Stimulated activated CD4-positive, alpha-beta T cell treated with anti-CD3 and anti-CD28 coated beads, Interleukin-1b, Interleukin-23, amount 100 ng/mL, for 1 hour (primary cell): ENCODE measurements at places on chromosomes 5 and 9.

- DNase-seq = no peak
Measured at GRCh38 chr5:90473396-90474234, 956 bp downstream of the MBLAC2 start.

DNA sequence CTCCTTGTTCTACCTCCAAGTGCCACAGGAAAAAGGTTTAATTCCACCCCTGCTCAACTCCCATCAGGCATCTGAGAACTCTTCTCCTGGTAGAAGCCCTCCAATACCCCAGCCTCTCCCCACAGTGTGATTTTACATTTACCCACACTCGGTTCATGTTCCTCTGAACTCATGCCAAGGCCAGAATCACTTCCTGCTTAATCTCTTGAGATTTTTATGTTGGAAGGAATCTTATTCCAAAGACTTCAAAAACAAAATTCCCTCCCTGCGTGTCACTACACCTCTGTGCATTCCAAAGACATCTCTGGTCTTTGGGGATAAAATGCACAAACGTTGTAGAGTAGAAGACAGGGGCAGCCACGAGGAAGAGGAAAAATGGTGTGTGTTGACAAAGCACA is 186.8 kb downstream of the ACTL7B start:
- no peak for DNase-seq

- DNase-seq = peak; percentile 13
Measured at GRCh38 chr5:170100066-170100943, 5.4 kb upstream of the FOXI1 start.

GRCh38 chr5:6556089-6556801 is 76.6 kb downstream of the NSUN2 start:
- no peak for DNase-seq
